Psoas muscle (tissue), 8 donors: ENCODE measurements at places on chromosomes 7 and 10. TPM values are rescaled to one million over a fixed set of nuclear protein-coding genes. Genes with fewer than 3 reads are reported as not detected.

CPXM2 gene
- total RNA-seq, result 5.2 TPM

DNA sequence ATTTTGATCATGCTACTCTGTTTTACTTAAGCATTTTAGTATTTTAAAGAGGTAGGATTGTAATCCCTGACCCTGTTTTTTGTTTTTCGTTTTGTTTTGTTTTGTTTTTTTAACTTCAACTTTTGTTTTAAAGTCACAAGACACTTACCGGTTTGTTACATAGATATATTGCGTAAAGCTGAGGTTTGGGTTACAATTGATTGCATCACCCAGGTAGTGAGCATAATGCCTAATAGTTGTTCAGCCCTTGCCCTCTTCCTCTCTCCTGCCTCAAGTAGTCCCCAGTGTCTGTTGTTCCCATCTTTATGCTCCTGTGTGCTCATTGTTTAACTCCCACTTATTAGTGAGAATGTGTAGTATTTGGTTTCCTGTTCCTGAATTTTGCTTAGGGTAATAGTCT is 93.1 kb upstream of the TEX47 start:
- H3K27me3 ChIP-seq, result no peaks in the 10 kb centered on the region
- H3K4me3 ChIP-seq, result no peak overlapping the region
- H3K27ac ChIP-seq, result no peak overlapping the region
- H3K36me3 ChIP-seq, result no peaks in the 10 kb centered on the region
- no peaks in the 10 kb centered on the region for H3K4me1 ChIP-seq
- no peak for DNase-seq

CXCL12 gene
- 84.4 TPM for total RNA-seq

GRCh38 chr7:5396999-5397663 is 26.5 kb downstream of the TNRC18 start:
- H3K4me1 ChIP-seq, result peaks cover 9% of the 10 kb centered on the region
- no peaks in the 10 kb centered on the region for H3K27me3 ChIP-seq
- peak overlapping the region; percentile 74 for H3K27ac ChIP-seq
- peaks cover 31% of the 10 kb centered on the region for H3K36me3 ChIP-seq
- peak; percentile 85 for DNase-seq

CFAP69 gene
- total RNA-seq, result 4.9 TPM

GRCh38 chr10:111108441-111108840 is 31.6 kb downstream of the ADRA2A start:
- H3K27me3 ChIP-seq, result peaks cover 4% of the 10 kb centered on the region
- H3K27ac ChIP-seq, result no peak overlapping the region
- H3K36me3 ChIP-seq, result no peaks in the 10 kb centered on the region
- no peak for DNase-seq

GRCh38 chr10:1509011-1509530 is 228.3 kb downstream of the ADARB2 start:
- no peaks in the 10 kb centered on the region for H3K36me3 ChIP-seq
- H3K4me1 ChIP-seq, result no peaks in the 10 kb centered on the region

LRIT2 gene
- not detected for total RNA-seq

DNA sequence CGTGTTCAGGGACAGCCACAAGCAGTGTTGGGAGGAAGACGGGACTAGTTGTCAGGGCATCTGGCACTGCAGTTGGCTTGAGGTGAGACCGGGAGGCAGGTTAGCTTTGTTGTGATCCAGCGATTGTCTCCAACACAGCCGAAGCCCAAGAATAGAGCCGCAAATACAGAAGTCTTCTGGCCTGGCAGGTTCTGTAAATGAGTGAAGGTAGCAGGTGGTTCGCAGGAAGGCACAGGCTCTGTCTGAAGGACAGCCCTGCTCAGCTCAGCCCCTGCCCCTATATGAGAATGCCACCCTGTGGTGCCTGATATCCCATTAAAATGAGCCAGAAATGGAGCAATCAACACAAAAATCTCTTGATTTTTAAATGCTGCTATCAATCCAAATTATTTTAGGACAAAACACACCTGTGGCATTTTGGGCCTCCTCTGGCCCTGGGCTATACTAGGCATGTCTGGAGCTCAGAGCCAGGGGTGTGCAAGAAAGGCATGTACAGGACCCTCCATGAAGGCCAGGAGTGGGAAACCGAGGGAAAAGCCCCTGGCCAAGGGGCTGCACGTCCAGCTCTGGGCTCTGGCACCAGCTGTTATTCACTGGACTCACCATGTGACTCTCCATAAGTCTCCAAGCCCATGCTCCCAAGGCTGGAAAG is 11.2 kb upstream of the C10orf71 start:
- peaks cover 59% of the 10 kb centered on the region for H3K4me1 ChIP-seq
- no peaks in the 10 kb centered on the region for H3K27me3 ChIP-seq
- H3K27ac ChIP-seq, result peak overlapping the region; percentile 83
- peak; percentile 23 for DNase-seq
- H3K36me3 ChIP-seq, result no peaks in the 10 kb centered on the region

DNA sequence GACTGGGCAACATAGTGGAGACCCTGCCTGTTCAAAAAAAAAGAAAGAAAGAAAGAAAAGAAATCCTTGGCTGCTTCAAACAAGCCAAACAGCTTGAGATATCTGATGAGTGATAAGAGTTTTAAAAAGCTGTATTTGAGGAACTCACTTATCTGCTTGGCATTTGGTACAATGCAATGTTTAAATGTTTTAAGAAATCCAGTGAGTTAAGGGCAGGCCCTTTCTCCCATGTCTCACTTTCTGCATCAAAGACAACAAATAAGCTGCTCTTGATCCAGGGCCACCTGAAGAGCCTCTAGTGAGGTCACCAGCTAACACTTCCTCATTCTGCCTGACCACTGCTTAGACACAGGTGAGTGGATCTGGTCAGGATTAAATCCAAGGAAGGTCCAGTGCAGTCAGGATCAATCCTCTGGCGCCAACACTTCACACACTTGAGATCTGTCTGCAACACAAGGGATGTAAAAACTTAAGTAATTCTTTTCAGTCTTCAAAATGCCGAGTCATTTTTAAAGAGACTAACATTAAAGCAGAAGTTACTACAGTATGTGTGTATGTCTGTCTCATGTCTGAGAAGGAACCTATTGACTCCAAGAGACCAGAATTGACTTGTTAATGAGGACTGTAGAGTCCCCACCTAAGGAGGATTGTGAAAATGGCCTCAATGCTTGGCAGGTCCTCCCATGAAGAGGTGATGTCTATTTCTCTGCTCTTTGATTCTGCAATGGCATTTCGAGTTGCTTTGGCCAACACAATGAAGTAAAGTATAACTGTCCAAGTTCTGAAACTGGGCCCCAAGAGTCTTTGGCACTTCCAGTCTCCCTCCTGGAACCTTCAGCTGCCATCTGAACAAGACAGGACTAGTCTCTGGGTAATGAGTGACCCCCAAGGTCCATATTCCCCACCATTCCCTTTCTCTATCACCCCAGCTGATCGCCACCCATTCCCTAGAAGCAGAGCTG is 43.1 kb downstream of the CREB3L2 start:
- peaks cover 12% of the 10 kb centered on the region for H3K4me1 ChIP-seq
- no peak overlapping the region for H3K4me3 ChIP-seq
- no peaks in the 10 kb centered on the region for H3K36me3 ChIP-seq
- H3K27me3 ChIP-seq, result no peaks in the 10 kb centered on the region

VCL gene
- total RNA-seq, result 426 TPM

BPGM gene
- 14.9 TPM for total RNA-seq

- DNase-seq, result no peak
- no peaks in the 10 kb centered on the region for H3K36me3 ChIP-seq
- no peaks in the 10 kb centered on the region for H3K27me3 ChIP-seq
- no peaks in the 10 kb centered on the region for H3K4me1 ChIP-seq
- no peak overlapping the region for H3K27ac ChIP-seq
- no peak overlapping the region for H3K4me3 ChIP-seq
Observed at GRCh38 chr7:684416-684815, 42.1 kb upstream of the DNAAF5 start.

GRCh38 chr10:63275094-63275493 is 142.0 kb downstream of the NRBF2 start:
- no peaks in the 10 kb centered on the region for H3K27me3 ChIP-seq
- DNase-seq, result no peak

GRCh38 chr10:48700493-48700892 is 15.8 kb downstream of the WDFY4 start:
- no peaks in the 10 kb centered on the region for H3K27me3 ChIP-seq
- H3K4me3 ChIP-seq, result no peak overlapping the region
- H3K27ac ChIP-seq, result no peak overlapping the region
- no peaks in the 10 kb centered on the region for H3K4me1 ChIP-seq
- H3K36me3 ChIP-seq, result no peaks in the 10 kb centered on the region
- no peak for DNase-seq

- H3K36me3 ChIP-seq, result no peaks in the 10 kb centered on the region
- peak overlapping the region; percentile 98 for H3K27ac ChIP-seq
Observed at GRCh38 chr10:104119996-104120395, 2.0 kb upstream of the SFR1 start.
